ENCODE measurements at places on chromosomes 5 and 9. TPM values are rescaled to one million over a fixed set of nuclear protein-coding genes. Genes with fewer than 3 reads are reported as not detected.

The FANCC gene
- 6.1 TPM for total RNA-seq

The MARVELD2 gene
- total RNA-seq = 0.22 TPM

The DAB2IP gene
- total RNA-seq = 1.2 TPM

The PCDH1 gene
- 0.24 TPM for total RNA-seq

The PTGS1 gene
- not detected for total RNA-seq

The GFI1B gene
- total RNA-seq = not detected

The CYLC2 gene
- total RNA-seq = not detected

The LAMC3 gene
- 0.43 TPM for total RNA-seq

The POLR3G gene
- 1.0 TPM for total RNA-seq

The CCDC192 gene
- total RNA-seq = not detected

The ZCCHC9 gene
- 15.3 TPM for total RNA-seq

The PCDHGC3 gene
- not detected for total RNA-seq

The OGN gene
- not detected for total RNA-seq

The PRRT1B gene
- not detected for total RNA-seq

The EQTN gene
- total RNA-seq = not detected

The GGTA1 gene
- total RNA-seq = not detected

The WNK2 gene
- 0.30 TPM for total RNA-seq

The TMEM252 gene
- not detected for total RNA-seq

The GOLGA1 gene
- total RNA-seq = 12.6 TPM

The ISOC1 gene
- total RNA-seq = 9.8 TPM

The CSF1R gene
- 0.31 TPM for total RNA-seq

The CARD6 gene
- 0.39 TPM for total RNA-seq

The CXCL14 gene
- not detected for total RNA-seq

The SAPCD2 gene
- total RNA-seq = 0.47 TPM

The CARD9 gene
- 0.14 TPM for total RNA-seq

The FAM169A gene
- 21.6 TPM for total RNA-seq

The UHRF2 gene
- 140 TPM for total RNA-seq

The ST8SIA4 gene
- 16.4 TPM for total RNA-seq

The LEAP2 gene
- 0.27 TPM for total RNA-seq

The EPB41L4A gene
- 0.27 TPM for total RNA-seq

The ALDH1A1 gene
- not detected for total RNA-seq

The IL4 gene
- total RNA-seq = not detected

The FOXE1 gene
- total RNA-seq = 0.08 TPM

The UGT3A2 gene
- total RNA-seq = not detected

The TXNDC15 gene
- total RNA-seq = 21.0 TPM

The FAM200C gene
- total RNA-seq = 0.14 TPM

The SHISAL2B gene
- total RNA-seq = not detected

The SPINK4 gene
- not detected for total RNA-seq

The CER1 gene
- not detected for total RNA-seq

The CTXN3 gene
- total RNA-seq = not detected

The TRIM41 gene
- 20.9 TPM for total RNA-seq

The GRIA1 gene
- total RNA-seq = not detected

The CNTLN gene
- total RNA-seq = not detected

The ZNF366 gene
- total RNA-seq = not detected

The TMEM174 gene
- total RNA-seq = not detected

The OR2Y1 gene
- not detected for total RNA-seq

The C9orf50 gene
- 0.19 TPM for total RNA-seq

The HMHB1 gene
- total RNA-seq = not detected

The DMGDH gene
- total RNA-seq = 0.90 TPM

The IL3 gene
- total RNA-seq = not detected

The BTNL3 gene
- total RNA-seq = not detected
